Thymus (tissue), 14 donors: ENCODE measurements at places on chromosomes 7 and 10. TPM values are rescaled to one million over a fixed set of nuclear protein-coding genes. Genes with fewer than 3 reads are reported as not detected.

The SPDYE8 gene
- total RNA-seq: not detected

The IKZF1 gene
- total RNA-seq: 124 TPM

DNA sequence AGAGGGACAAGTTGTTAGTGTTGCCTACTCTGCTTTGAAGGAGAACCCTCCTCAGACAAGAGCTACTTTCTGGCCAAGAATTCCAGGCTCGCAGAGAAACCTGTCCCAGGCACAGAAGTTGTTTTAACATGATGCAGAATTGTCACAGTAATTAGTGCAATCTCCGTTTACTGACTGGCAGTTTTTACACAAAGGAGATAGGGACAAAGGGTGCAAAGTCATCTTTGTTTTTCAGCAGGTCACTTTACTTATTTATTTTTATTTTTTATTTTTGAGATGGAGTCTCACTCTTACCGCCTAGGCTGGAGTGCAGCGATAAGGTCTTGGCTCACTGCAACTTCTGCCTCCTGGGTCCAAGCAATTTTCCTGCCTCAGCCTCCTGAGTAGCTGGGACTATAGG lies 12.3 kb downstream of the TCF7L2 start:
- no peak for DNase-seq
- no peaks in the 10 kb centered on the region for H3K27me3 ChIP-seq
- no peaks in the 10 kb centered on the region for H3K4me1 ChIP-seq
- no peaks in the 10 kb centered on the region for H3K36me3 ChIP-seq

The MMD2 gene
- not detected for total RNA-seq

GRCh38 chr10:43230909-43231522 lies 35.8 kb downstream of the RASGEF1A start:
- no peak overlapping the region for H3K4me3 ChIP-seq
- H3K4me1 ChIP-seq: peaks cover 37% of the 10 kb centered on the region
- H3K27ac ChIP-seq: no peak overlapping the region
- no peak for DNase-seq
- H3K36me3 ChIP-seq: no peaks in the 10 kb centered on the region

GRCh38 chr7:105649727-105650381 lies 68.6 kb upstream of the EFCAB10 start:
- no peak overlapping the region for H3K4me3 ChIP-seq
- no peak for DNase-seq
- no peaks in the 10 kb centered on the region for H3K4me1 ChIP-seq
- H3K36me3 ChIP-seq: peaks cover 47% of the 10 kb centered on the region
- no peak overlapping the region for H3K27ac ChIP-seq
